CD4-positive, alpha-beta T cell treated with Interleukin-4 for 4 hours (primary cell): ENCODE measurements at places on chromosomes 1 and 21.

DNA sequence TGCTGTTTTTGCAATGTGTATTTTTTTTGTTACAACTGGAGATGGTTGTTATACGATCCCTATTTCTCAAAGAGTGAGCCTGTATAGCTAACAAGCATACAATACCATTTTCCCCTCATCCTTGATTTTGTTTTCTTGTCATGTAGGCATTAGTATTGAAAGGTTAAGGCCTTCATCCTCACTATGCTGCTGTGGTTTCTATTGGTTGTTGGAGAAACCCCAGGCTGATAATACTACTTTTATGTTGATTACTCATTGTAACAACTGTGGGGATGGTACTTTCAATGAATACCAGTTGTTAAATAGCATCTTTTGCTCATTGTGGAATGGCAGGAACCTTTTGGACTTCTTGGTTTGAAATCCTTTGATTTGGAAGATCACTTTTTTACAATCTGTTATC, 39.0 kb upstream of the MACF1 start:
- no peak for DNase-seq

GRCh38 chr1:147664206-147664605, 6.1 kb downstream of the ACP6 start:
- no peak for DNase-seq

DNA sequence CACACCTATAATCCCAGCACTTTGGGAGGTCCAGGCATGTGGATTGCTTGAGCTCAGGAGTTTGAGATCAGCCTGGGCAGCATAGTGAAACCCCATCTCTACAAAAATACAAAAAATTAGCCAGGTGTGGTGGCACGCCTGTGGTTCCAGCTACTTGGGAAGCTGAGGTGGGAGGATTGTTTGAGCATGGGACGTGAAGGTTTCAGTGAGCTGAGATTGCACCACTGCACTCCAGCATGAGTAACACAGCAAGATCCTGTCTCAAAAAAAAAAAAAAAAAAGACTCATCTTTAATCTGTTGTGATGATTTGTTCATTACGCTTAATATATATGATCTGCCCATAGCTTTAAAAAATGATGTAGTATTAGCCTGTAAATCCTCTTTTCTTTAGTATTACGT, 44.0 kb downstream of the OR10J1 start:
- no peak for DNase-seq

- DNase-seq = no peak
Measured at GRCh38 chr21:41068496-41068895, 99.5 kb upstream of the BACE2 start.

- no peak for DNase-seq
Measured at GRCh38 chr1:16721871-16722641, 18.3 kb upstream of the RNU1-4 start.

- DNase-seq = no peak
Measured at GRCh38 chr1:99281105-99281504, 16.8 kb downstream of the PLPPR4 start.

- DNase-seq = no peak
Measured at GRCh38 chr1:6570100-6570499, 9.7 kb upstream of the ZBTB48 start.

- DNase-seq = no peak
Measured at GRCh38 chr1:38565020-38565491, 294.5 kb downstream of the RRAGC start.

DNA sequence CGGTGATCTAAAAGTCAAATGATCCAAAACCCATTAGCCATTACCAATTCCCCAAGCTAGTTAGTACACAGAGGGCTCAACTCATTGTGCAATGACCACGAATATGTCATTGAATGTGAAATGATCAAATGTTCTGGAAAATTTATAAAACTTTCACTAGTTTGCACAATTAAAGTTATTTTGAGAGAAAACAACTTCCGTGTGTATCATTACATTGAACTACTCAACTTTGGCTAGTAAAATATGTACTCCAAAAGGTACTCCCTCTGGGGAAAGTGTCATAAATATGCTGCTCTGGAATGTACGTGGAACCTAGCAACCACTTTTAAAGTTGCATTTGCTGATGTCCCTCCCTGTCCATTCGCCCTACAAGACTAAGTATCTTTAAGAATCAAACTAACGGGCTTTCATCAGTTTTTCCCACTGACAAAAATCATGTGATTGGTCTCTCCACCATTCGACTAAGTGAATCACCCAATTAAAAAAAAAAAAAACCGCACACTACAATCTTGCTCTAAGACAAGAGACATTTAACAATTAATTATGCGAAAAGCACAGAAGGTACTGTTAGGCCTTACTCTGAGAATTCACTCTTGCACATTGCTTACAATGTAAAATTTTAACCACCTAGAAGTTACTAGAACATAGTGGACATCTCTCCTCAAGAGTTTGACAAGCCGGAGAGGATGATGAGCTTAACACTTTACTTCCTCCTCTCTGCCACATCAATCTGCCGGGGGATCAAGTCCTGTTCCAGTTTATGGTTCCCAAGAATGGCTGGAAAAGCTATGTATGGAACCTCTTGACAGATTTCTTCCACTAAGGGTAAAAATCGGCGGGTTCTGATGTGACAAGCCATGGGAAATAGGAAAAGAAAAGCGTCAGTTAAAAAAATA, 1.2 kb downstream of the ACBD3 start:
- no peak for DNase-seq

DNA sequence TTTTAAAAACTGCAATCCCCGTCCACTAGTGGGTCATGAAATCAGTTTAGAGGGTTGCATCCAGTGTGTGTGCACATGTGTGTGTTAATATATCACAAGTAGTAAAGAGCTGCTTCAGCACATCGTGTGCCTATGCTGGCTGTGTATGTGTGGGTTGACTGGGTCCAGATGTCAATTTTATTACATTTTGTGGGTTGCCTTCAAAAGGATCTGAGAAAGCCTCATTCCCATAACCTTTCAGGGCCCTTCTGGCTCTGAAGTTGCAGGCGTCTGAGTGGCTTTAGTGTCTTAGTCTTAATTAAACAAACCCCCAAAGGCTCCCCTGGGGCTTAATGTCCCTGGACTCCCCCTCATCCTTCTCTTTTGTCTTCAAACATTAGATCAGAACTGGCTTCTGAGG, 19.8 kb downstream of the PLA2G2D start:
- no peak for DNase-seq

GRCh38 chr1:77831976-77832711, 52.7 kb downstream of the MIGA1 start:
- no peak for DNase-seq

- DNase-seq = no peak
Measured at GRCh38 chr1:74363220-74363619, 128.0 kb downstream of the TNNI3K start.

DNA sequence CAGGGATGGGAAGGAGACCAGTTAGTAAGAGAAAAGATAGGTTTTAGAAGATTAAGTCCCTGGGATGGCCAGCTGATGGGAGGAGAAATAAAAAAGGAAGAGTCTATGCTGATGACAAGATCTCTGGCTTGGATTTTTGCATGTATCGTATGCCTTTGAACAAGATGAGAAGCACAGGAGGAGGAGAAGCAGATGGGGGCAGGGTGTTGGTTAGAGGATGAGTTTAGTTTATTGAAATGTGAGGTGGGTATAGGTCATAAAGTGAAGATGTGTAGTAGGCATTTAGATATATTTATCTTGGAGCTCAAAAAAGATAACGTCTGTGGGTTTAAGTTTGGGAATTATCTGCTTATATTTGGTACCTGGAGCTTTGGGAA, 1.4 kb downstream of the TIPRL start:
- DNase-seq = no peak

DNA sequence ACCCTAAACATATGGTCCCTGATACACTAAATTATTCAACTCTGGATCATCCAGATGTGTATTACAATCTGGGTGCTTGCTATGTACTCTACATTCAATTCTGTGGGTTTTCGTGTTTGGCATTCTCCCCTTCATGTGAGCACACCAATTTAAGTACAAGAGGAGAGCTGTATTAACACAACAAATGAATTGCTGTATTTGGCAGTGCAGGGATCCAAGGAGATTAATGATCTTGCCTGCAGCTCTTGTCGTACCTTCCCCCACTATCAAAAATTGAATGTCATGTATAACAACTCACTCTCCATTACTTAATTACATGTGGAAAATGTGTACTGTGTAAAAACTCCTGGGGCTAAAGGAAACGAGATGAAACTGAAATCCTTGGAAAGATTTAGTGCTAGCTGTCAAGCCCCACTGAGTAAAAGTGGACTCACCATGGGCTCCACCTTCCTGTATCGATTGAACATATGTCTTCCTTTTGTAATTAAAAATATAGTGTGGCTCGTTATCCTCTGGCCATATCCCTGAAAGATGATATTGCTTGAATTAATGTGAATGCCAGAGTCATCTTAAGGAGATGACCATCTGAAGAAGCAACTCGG, 172.2 kb upstream of the L1TD1 start:
- DNase-seq = no peak

- DNase-seq = no peak
Measured at GRCh38 chr1:203009185-203009584, 2.0 kb downstream of the TMEM183A start.

DNA sequence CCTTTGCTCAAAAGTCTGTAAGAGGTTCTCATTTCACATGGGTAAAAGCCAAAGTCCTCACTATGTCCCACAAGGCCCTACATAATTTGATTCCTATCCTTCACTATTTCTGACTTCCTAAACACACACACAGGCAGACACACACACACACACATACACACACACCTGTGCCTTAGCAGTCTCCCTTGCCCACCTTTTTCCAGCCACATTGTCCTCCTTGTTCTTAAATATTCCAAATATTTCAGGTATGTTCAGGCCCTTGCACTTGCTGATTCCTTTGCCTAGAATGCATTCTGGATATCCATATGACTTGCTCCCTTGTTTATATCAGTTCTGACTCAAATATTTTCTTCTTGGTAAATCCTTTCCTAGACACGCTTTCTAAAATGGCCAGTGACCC, 54.6 kb downstream of the NTNG1 start:
- DNase-seq = no peak

- no peak for DNase-seq
Measured at GRCh38 chr1:65147424-65148177, 402 bp upstream of the AK4 start.

- DNase-seq = no peak
Measured at GRCh38 chr21:42365770-42366169, 565 bp downstream of the TFF1 start.

GRCh38 chr1:169271098-169271497, 96.5 kb downstream of the NME7 start:
- no peak for DNase-seq

DNA sequence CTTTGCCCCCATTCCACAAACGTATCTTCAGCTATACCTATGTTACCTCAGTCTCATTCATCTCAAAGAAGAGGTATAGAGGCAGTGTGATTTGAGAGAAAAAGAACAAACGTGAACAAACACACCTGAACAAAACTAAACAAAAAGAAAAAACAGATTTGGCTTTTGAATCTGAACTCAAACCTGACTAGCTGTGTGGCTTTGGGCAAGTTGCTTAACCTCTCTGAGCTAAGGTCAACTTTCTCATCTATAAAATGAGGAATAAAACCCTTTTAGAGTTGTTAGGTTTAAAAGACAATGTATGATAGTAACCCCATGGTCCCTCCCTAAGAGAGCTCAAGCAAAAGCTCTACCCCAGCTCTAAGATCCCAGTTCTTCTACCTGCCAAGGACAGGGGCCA, 73.5 kb downstream of the ZNF648 start:
- no peak for DNase-seq

DNA sequence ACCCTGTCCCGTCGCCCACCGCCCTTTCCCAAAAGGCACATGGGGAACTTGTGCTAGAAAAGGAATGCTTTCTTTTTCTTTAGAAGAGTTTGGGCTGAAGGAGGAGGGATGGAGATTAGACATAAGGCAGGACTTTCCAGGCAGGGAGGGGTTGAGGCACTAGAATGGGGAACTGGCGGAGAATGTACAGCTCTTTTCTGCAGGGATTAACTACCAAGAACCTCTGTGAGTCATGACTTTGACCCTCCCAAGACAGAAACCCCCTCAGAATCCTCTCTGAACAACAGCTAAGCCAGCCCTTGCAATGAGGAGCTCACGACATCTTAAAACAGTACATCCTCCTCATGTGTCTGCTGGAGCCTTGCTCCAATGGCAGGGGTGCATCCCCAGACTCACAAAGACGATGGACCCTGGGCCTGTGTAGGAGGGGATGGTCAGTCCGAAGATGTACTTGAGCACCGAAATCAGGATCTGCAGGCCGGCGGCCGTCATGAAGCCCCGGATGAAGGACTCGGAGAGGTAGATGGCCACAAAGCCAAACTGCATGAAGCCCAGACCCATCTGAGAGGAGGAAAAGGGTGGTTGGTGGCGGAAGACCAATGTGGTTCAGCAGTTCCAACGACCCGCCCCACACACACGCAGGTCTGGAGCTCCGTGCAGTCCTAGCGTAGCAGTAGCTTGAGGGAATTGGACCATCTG, 13.6 kb downstream of the SLC26A9 start:
- no peak for DNase-seq

DNA sequence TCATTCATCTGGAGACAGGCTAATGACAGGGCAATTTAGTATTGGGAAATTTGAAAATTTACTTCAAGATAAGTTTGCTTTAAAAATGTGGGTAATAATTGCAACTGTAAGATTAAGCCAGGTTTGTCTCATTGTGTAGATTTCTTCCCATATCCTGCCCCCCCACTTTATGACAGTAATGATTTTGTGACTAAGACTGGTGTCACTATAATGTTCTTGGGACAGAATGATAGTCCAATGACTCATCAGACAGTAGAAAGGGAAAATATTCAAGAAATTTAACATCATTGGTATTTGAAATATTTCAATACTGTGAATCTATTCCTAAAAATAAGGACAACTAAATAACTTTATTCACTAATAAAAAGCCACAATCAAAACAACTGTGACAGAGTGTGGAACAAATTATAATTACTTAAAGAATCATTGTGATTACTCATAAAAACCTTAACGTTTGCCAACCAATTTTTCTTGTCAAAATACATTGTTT, 36.7 kb downstream of the FH start:
- DNase-seq = no peak
